ENCODE measurements at places on chromosomes 16 and 17. TPM values are rescaled to one million over a fixed set of nuclear protein-coding genes. Genes with fewer than 3 reads are reported as not detected.

- no peak for DNase-seq
These were observed 22.6 kb downstream of the CACNG4 start for GRCh38 chr17:66987059-66987616.

- DNase-seq, result no peak
These were observed 11.7 kb downstream of the PRKCA start for GRCh38 chr17:66313995-66314659.

DNA sequence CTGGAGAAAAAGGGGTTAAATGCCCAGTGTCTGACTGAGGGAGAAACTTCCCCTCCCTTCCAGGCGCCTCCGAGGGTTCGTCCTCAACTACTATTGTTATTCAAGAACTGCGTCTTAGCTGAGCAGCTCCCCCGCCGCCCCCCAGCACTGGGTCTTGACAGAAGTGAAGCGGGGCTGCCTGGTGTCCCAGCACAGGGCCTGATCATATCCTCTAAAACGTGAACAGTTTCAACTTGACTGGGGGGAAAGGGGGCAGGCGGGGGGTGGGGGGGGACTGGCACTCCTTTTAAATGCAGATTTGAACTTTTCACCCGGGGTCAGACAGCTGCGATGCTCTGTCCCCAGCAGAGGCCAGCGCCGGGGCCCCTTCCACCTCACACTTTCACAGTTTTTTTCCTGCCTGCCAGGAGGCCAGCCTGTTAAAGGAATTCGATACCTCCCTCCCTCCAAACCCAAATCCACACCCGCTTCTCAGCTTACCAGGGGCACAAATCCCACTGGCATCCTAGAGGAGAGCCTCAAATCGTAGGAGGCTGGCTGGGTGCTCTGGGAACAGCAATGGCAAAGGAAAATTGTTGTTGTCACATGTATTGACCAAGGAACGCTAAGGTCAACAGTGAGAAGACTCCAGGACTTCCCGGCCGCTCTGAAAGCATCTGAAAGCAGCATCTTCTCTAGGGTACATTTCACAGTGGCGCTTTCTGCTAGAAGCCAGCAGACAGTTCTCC, 14.5 kb downstream of the ZFHX3 start:
- no peak for DNase-seq

GRCh38 chr16:62254372-62254771, 218.1 kb upstream of the CDH8 start:
- DNase-seq, result no peak

DNA sequence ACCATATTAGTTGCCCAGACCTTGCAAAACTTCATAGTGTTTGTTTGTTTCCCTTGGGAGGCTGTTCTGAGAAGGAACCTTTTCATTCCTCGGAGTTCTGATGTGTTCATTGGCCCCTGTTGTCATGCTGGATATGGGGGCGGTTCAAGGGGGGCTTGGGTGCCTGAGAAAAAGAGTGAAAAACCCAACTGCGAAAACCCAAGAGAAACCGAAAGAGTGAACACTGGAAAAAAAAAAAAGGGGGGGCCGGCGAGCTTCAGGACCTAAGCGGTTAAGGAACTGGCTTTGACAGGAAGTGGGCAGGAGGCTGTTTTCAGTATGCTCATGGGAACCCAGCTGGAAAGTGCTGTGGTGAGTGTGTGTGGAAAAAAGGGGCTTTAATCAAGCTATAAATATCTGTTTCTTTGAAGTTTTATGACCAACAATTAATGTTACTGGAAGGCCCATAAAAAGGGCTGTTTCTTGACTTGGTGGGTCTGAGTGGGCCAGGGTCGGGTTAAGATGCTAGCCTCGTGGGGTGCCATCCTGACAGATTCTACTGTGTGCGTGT, 510.7 kb downstream of the MAF start:
- no peak for DNase-seq

DNA sequence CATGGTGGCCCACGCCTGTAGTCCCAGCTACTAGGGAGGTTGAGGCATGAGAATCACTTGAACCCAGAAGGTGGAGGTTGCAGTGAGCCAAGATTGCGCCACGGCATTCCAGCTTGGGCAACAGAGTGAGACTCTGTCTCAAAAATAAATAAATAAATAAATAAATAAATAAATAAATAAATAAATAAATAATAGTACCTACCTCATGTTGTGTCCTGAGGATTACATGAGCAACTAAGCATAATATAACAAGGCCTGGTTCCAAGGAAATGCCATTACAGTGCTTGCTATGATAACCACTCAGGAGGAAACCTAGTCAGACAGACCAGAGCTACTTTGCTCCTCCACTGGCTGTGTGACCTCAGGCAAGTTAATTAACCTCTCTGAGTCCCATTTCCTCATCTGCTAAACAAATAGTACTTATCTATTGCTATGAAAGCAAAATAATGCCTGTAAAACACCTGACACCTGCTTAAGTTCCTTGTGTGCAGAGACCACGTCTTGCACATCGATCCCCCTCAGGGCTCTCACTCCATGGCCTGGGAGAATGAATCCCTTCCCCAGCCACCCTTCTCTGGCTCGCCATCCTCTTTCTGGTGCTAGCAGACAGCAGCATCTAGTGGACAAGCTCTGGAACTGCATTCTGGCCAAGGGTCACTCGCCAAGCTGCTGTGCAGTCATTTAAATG, 7.5 kb downstream of the EPOP start:
- no peak for DNase-seq

GRCh38 chr16:85491798-85492294, 121.3 kb upstream of the GSE1 start:
- DNase-seq, result peak; percentile 92

GRCh38 chr16:13808102-13808501, 111.9 kb upstream of the ERCC4 start:
- no peak for DNase-seq

DNA sequence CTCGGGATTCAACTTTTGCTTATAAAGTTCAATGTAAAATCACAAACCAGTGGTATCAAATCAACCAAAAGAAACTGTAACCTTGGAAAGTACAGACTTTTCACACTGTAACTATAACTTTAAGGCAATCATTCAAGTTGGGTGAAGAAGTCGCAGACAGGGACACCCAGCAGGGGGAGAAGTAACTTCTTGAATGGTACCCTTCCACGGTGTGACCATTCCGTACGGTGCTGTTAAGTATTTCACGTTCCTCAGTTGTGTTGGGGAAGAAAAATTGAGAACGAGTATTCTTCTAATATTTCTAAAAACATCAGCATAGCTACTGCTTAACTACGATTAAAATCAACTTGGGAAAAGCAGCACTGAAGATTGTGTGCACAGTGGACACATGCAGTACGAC, 55.8 kb downstream of the MYH10 start:
- DNase-seq, result no peak

- no peak for DNase-seq
These were observed 22.6 kb upstream of the UBE2G1 start for GRCh38 chr17:4389079-4389478.

DNA sequence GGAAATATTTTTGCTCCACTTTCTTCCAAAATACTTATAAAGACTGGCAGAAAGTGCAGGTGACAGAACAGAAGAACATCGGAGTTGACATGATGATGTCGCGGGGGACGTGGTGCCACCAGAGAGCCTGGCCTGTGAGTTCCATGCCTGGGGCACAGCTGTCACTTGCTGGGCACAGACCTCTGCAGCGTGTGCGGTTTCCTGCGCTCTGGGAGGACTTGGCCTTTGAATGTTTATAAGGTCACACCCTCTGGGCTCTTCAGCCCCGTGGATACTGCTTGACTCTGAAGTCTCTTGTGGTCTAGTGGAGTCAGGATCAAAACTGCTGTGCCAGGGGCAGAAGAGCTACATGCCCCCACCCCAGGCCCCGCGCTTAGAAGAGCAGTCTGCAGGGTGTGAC, 357.9 kb downstream of the SLC39A11 start:
- no peak for DNase-seq

DNA sequence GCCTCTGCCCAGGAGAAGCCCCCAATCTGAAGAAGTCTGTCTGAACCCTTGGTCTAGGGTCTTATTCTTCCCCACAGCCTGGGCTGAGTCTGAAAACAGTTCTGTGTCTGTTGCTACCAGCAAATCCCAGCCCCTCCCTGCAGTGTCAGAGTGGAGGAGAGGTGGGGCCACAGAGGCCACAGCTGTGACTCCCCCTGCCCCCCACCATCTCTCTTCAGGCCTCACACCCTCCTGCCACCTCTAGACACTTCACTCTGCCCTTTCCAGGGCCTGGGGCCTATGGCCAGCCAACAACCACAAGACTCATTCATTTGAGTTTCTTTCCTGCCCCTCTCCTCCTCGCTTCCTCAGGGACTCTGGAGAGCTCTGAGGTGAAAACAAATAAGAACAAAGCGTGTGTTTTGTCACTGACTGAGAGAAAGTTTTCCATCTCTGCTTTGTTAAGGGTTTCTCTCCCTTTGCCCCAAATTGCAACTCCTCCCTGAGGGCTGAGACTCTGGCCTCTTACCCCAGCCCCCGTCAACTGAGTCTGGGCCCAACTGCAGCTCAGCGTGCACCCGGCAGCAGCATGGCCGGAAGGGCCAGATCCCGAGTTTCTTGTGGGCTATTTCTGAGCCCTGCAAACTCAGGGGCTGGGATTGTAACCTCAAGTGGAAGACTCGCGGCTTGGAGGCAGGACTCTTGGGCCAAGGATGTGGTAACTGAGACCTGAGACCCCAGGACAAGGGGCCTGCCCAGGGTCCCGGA, 13.2 kb downstream of the C17orf50 start:
- DNase-seq, result peak; percentile 84

DNA sequence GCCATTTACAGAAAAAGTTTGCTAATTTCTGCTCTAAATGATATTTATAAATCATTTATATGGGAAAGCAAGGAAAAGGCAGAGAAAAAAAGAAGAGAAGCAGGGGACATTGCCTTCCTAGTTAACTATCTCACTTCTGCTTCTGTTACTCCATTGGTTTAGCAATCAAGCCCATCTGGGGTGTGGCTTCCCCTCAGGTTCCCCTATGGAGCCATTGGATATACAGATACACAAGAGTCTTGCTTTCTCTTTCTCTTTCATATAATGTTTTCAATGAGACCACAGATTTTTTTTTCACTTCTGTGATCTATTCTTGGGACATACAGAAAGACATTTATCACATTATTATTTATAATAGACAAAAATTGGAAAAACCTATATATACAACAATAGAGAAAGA, 105.6 kb upstream of the TOM1L1 start:
- no peak for DNase-seq

The CES5A gene
- total RNA-seq, result not detected

The ATP1B2 gene
- total RNA-seq, result not detected

The GAS2L2 gene
- total RNA-seq, result 3.0 TPM
